Sigmoid colon (tissue), 7 donors: ENCODE measurements at places on chromosomes 5 and 9. TPM values are rescaled to one million over a fixed set of nuclear protein-coding genes. Genes with fewer than 3 reads are reported as not detected.

DNA sequence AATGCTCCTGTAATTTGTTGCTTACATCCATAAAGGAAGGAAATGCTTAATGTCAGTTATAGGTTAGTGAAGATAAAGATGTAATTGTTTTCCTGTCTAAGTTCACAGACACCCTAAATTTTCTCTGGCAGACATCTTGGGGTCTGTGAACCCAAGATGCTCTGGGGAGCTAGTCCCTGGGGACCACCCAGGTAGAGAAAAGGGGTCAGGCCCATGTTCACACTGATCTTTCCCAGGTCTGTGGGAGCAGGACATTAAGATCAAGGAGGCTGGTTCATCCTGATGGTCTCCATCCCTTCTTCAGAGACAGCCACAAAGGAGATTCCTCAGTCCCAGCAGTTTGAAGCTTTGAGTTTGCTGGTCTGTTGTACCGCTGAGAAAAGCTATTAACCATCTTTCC lies 267.5 kb downstream of the ARHGAP26 start:
- no peaks in the 10 kb centered on the region for H3K36me3 ChIP-seq
- no peak overlapping the region for H3K4me3 ChIP-seq
- H3K27ac ChIP-seq, result no peak overlapping the region
- no peaks in the 10 kb centered on the region for H3K4me1 ChIP-seq
- no peak for DNase-seq

The CDC20B gene
- not detected for total RNA-seq

The HSPB3 gene
- 5.3 TPM for total RNA-seq

GRCh38 chr5:132024789-132025402 lies 13.4 kb upstream of the ACSL6 start:
- H3K36me3 ChIP-seq, result no peaks in the 10 kb centered on the region
- no peaks in the 10 kb centered on the region for H3K27me3 ChIP-seq
- no peak for DNase-seq
- no peak overlapping the region for H3K4me3 ChIP-seq
- H3K4me1 ChIP-seq, result no peaks in the 10 kb centered on the region
- no peak overlapping the region for H3K27ac ChIP-seq

The MAMDC2 gene
- total RNA-seq, result 89.9 TPM

The LRRC26 gene
- total RNA-seq, result not detected

The IRX2 gene
- not detected for total RNA-seq

DNA sequence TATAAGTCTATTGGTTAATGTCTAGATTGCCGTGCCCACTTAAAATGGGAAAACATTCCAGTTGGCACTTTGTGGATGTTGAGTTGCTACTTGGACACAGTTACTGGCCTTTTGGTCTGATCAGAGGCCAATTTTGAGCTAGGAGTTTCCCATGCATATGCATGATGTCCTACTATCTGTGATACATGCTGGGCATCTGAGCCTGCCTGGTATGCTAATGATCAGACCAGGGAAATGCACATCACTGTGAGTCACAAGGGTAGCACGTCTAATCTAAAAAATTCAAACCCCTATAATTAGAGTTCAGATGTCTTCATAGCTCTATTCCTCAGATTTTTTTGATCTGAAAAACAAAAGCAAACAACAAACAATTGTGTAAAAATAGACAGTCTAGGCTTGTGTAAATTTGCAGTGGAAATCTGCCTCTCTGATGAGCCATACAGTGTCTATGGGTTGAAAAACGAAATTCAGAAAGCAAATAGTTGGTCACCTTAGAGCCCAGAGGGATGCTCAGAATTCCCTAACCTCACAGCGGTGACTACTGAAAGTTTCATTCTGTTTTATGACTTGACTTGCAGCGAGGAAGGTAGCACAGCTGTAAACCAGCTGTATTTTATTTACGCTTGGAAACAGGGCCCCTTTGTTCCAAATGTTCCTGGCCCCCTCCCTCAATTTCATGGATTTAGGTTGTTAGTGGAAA lies 37.3 kb downstream of the PALM2AKAP2 start:
- H3K4me1 ChIP-seq, result peaks cover 3% of the 10 kb centered on the region
- H3K27me3 ChIP-seq, result no peaks in the 10 kb centered on the region
- no peaks in the 10 kb centered on the region for H3K36me3 ChIP-seq
- H3K4me3 ChIP-seq, result no peak overlapping the region

GRCh38 chr5:6394429-6395101 lies 16.2 kb upstream of the MED10 start:
- no peaks in the 10 kb centered on the region for H3K36me3 ChIP-seq
- H3K4me3 ChIP-seq, result no peak overlapping the region
- no peaks in the 10 kb centered on the region for H3K27me3 ChIP-seq
- H3K4me1 ChIP-seq, result no peaks in the 10 kb centered on the region
- DNase-seq, result no peak

GRCh38 chr5:29972597-29972996 lies 1220.9 kb upstream of the CDH6 start:
- no peaks in the 10 kb centered on the region for H3K36me3 ChIP-seq
- no peaks in the 10 kb centered on the region for H3K4me1 ChIP-seq
- H3K27ac ChIP-seq, result no peak overlapping the region
- H3K4me3 ChIP-seq, result no peak overlapping the region
- no peaks in the 10 kb centered on the region for H3K27me3 ChIP-seq
- DNase-seq, result no peak

The RLN1 gene
- not detected for total RNA-seq

- no peak for DNase-seq
- H3K27me3 ChIP-seq, result no peaks in the 10 kb centered on the region
- H3K27ac ChIP-seq, result no peak overlapping the region
- no peaks in the 10 kb centered on the region for H3K36me3 ChIP-seq
- no peaks in the 10 kb centered on the region for H3K4me1 ChIP-seq
These were observed 156.1 kb downstream of the FGF1 start for GRCh38 chr5:142529626-142530278.

DNA sequence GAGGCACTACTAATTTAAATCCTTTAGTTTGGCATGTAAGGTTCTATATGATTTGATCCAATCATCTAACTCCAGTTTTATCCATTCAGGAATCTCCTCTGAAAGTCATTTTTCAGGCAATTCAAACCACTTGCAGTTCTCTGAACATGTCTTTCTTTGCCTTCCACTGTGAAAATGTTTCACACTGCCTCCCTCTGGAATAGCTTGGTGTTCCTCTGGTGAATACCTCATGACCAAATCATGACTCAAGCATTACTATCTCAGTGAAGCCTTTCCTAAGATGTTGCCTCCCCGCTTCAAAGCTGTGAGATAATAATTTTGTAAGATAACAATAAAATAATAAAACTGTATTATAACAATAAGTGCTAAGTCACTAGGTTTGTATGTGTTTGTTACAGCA lies 981.1 kb downstream of the DTWD2 start:
- no peak for DNase-seq
- H3K36me3 ChIP-seq, result no peaks in the 10 kb centered on the region
- H3K4me3 ChIP-seq, result no peak overlapping the region
- no peaks in the 10 kb centered on the region for H3K27me3 ChIP-seq
- H3K4me1 ChIP-seq, result peaks cover 30% of the 10 kb centered on the region

- no peaks in the 10 kb centered on the region for H3K4me1 ChIP-seq
- no peaks in the 10 kb centered on the region for H3K27me3 ChIP-seq
- H3K4me3 ChIP-seq, result no peak overlapping the region
- no peak for DNase-seq
- no peaks in the 10 kb centered on the region for H3K36me3 ChIP-seq
These were observed 22.5 kb downstream of the ZNF618 start for GRCh38 chr9:113898596-113898995.

DNA sequence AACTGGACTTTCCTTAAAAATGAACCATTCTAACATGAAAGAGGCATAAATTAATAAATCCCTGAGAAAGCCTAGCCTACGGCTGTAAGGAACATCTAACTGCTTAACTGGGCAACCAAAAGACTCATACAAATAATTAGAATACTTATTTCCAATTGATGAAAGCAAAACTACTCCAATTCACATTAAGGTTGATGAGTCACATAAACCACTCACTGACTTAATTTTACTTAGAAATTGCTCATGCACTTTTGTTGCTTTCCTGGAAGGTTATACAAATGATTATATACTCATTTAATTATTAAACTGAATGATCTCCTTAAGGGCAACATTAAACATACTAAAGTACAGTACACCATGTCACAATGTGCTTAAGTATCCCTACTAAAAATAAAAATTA lies 101.9 kb downstream of the NFIB start:
- peaks cover 70% of the 10 kb centered on the region for H3K4me1 ChIP-seq
- no peak for DNase-seq
- H3K4me3 ChIP-seq, result no peak overlapping the region
- H3K27me3 ChIP-seq, result no peaks in the 10 kb centered on the region

DNA sequence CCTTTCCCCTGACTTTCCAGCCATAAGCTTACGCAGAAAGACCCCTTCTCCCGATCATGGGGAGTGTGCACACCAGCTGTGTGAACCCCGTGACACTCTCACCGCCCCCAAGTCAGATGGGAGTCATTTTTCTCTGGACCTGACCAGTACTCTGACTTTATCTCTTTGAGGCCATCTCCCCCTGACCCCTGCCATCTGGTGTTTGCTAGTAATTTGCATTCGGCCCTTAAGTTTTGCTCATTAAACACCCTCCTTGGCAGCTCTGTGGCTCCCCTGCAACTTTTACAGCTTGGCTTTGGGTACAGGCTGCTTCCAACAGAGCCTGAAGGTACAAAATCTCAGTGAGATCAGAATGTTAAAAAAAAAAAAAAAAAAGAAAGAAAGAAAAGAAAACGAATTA lies 43.9 kb downstream of the PDZD2 start:
- H3K4me3 ChIP-seq, result no peak overlapping the region
- H3K4me1 ChIP-seq, result no peaks in the 10 kb centered on the region
- H3K36me3 ChIP-seq, result no peaks in the 10 kb centered on the region
- DNase-seq, result no peak
- no peak overlapping the region for H3K27ac ChIP-seq
- H3K27me3 ChIP-seq, result no peaks in the 10 kb centered on the region

DNA sequence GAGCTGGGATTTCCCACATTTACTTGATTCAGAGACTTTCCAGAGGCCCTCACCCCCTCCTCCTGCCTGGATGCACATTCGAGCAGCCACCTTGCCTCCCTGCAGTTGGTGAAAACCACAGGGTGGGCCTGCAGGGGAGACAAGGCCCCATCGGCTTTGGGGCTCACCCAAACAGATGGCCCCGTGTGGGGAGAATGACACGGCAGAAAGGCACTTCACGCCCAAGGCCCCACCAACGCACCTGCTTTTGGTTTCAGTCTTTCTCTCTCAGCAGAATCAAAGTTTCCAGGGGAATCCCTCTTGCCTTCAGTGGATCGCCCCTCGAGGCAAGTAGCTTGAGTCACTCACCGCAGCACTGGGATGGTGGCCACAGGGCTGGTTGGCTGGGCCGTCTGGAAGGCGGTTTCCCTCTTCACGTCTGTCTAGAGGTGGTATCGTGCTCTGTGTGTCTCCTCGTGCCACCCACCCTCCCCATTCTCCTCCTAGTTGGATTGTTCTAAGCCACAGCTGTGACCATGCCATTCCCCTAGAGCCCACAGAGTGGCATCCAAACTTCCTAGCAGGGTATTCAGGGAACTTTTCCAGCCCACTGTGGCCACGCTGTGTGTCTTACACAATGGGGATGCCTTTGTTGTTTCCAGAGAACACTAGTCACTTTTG lies 31.8 kb downstream of the SEC61B start:
- H3K27ac ChIP-seq, result no peak overlapping the region
- H3K4me1 ChIP-seq, result no peaks in the 10 kb centered on the region
- no peak for DNase-seq
- H3K4me3 ChIP-seq, result no peak overlapping the region
- no peaks in the 10 kb centered on the region for H3K27me3 ChIP-seq

GRCh38 chr5:96901384-96901783 lies 25.1 kb downstream of the ERAP2 start:
- no peak overlapping the region for H3K27ac ChIP-seq
- H3K27me3 ChIP-seq, result no peaks in the 10 kb centered on the region
- H3K36me3 ChIP-seq, result no peaks in the 10 kb centered on the region
- no peak for DNase-seq

DNA sequence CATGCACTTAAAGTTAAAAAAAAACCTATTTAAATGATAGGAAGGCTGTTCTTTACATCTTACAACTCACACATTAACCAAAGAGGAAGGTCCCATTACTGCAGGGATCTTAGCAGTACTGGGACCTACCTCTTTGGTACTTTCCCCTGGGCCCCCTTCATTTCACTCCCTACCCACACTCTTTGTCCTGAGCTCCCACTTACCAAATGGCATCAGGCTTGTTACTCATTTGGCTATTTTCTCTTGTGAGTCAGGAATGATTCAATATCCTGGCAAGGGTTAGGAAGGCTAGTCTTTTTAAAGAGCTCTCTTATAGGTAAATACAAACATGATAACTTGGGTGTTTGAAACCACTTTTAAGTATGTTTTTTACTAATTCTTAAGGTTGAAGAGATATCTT lies 117.4 kb upstream of the ELL2 start:
- no peak for DNase-seq
- no peak overlapping the region for H3K27ac ChIP-seq

DNA sequence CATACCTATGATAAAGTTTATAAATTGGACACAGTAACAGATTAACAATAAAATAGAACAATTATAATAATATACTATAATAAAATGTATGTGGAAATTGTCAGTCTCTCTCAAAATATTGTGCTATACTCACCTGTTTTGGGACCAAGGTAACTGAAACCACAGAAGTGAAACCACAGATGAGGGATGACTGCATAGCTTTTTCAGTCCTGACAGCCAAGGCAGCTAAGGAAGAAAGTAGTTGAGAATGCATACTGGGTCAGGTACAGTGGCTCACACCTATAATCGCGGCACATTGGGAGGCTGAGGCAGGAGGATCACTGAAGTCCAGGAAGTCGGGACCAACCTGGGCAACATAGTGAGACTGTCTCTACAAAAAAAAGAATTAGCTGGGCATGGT lies 8.9 kb downstream of the SRP19 start:
- H3K4me3 ChIP-seq, result no peak overlapping the region
- no peaks in the 10 kb centered on the region for H3K27me3 ChIP-seq
- peaks cover 8% of the 10 kb centered on the region for H3K4me1 ChIP-seq
- H3K36me3 ChIP-seq, result peaks cover 30% of the 10 kb centered on the region

GRCh38 chr5:14668181-14668591 lies 3.7 kb downstream of the OTULIN start:
- no peaks in the 10 kb centered on the region for H3K27me3 ChIP-seq
- no peak for DNase-seq
- no peak overlapping the region for H3K4me3 ChIP-seq
- no peak overlapping the region for H3K27ac ChIP-seq

DNA sequence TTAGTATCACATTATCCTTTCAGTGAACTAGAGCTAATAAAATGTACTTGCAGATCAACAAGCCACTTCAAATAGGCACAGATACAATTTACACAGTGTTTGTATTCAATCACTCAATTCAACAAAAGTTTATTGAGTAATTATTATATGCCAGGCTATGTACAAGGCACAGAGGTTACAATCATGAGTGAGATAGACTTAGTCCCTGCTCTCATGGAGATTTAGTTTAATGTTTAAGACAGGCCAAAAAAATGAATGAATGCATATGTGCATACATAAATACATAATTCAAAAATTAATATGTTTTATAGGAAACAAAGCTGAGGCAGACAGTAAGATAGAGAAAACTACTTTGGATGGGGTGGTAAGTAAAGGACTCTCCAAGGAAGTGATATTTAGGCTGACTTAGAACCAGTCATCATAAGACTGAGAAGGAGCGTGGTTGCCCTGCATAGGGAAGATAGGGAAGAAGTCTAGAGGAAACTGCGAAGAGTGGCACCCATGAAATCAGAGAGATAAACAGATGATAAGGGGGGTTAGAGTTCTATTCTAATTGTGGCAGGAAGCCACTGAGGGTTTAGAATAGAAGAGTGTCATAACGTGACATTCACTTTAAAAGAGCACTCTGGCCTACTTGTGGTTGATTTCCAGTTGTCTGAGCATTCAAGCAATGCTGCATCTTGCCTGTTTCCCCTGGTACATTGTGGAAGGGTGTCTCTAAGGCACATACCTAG lies 49.7 kb upstream of the GRAMD2B start:
- no peaks in the 10 kb centered on the region for H3K27me3 ChIP-seq
- peaks cover 29% of the 10 kb centered on the region for H3K4me1 ChIP-seq
- no peaks in the 10 kb centered on the region for H3K36me3 ChIP-seq
- no peak overlapping the region for H3K27ac ChIP-seq
- H3K4me3 ChIP-seq, result no peak overlapping the region
